Esophagus mucosa (tissue), 1 donor: ENCODE measurements at places on chromosomes 11 and 22.

DNA sequence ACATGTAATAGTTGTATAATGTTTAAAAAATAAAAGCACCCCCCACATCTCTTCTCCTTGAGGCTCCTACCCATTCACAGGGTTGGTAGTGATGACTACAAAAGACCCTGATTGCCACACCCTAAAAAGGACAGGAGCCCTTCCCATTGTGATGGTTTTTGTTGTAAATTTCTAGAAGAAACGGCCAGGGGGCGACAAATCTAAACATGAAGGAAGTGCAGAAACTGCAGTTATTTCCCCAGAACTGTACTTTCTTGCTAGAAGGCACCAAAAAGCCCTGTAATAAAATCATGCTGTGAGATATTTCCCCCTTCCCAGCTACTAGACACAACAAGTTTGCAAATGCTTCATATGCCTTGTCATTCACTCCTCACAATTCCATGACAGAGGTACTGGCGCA, 10.8 kb downstream of the PRR5L start:
- ATAC-seq = no peak

GRCh38 chr11:36436589-36436988, 73.5 kb downstream of the TRAF6 start:
- no peak for ATAC-seq

DNA sequence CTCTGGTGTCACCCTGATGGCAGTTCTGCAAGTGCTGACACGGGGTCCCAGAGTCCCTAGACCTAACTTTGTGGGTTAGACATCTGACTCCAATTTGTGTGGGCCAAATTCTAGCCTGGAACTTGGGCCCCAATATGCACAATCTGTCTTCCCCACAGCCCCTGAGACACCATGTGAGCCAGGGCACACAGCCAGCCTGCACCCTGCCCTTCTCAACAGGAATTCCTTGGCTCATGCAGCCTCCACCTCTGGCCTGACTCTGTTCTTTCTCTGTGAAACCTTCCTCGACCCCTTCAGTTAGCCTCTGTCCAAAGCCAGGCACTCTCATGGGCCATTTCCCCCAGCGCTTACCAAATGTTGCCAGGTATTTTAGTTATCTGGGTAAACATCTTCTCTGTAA, 59.1 kb upstream of the POU2AF1 start:
- ATAC-seq = no peak

- ATAC-seq = no peak
These were observed 110.1 kb upstream of the LUZP2 start for GRCh38 chr11:24386546-24387397.

DNA sequence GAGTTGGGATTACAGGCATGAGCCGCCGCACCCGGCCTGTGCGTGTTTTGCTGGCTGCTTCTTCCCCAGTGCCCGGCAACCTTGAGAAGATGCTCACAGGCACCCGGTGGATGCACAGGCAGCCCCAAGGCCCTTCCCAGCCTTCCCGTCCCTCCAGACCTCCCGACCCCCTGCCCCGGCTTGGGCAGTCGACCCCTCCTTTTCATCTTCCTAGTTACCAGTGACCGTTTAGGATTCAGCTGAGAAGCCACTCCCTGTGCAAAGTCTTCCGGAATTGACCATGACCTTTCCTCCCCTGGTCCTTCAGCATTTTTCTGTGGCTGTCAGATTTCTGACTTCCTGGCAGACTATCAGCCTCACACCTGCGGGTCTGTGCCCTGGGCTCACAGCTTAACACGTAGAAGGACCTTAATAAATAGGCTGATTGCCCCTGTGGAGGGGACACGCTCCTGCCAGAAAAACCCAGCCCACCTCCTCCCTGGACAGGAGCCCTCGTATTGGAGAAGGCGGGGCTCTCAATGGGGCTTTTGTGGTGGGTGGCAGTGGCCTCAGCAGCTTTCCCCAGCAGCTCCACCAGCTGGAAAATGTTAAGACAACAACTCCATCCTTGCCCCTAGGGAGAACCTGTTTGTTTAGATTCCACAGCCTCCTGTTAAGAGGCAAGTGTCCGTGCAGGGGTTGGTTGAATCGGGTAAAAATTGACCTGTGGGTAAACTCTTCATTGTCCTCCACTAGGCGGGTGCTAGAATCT, 10.4 kb upstream of the ANO1 start:
- peak; percentile 42 for ATAC-seq

DNA sequence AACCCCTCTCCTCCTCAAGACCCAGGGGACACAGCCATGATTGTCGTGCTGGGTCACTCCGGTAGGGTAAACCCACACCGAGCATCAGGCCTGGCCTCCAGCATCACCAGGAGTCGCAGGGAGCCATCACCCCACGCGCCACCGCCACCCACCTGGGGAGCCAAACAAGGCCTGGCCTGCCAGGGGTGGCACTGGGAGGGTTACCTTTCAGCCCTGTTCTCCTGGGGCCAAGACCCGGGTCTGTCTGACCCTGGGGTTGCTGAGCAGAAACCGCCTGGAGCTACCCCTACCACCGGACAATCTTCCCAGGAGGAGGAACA, 39.3 kb upstream of the NNMT start:
- ATAC-seq = no peak

- ATAC-seq = no peak
These were observed 257.1 kb upstream of the TENM4 start for GRCh38 chr11:79697905-79698304.

DNA sequence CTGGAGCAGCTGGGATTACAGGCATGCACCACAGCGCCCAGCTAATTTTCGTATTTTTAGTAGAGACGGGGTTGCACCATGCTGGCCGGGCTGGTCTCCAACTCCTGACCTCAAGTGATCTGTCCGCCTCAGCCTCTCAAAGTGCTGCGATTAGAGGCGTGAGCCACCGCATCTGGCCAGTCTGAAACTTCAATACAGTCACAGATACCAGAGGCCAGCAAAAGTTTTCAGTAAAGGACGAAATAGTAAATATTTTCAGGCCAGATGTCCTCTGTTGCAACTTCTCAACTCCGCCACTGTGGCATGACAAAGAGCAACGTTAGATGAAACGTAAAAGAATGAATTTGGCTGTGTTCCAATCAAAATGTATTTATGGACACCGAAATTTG, 403.6 kb downstream of the MN1 start:
- no peak for ATAC-seq

DNA sequence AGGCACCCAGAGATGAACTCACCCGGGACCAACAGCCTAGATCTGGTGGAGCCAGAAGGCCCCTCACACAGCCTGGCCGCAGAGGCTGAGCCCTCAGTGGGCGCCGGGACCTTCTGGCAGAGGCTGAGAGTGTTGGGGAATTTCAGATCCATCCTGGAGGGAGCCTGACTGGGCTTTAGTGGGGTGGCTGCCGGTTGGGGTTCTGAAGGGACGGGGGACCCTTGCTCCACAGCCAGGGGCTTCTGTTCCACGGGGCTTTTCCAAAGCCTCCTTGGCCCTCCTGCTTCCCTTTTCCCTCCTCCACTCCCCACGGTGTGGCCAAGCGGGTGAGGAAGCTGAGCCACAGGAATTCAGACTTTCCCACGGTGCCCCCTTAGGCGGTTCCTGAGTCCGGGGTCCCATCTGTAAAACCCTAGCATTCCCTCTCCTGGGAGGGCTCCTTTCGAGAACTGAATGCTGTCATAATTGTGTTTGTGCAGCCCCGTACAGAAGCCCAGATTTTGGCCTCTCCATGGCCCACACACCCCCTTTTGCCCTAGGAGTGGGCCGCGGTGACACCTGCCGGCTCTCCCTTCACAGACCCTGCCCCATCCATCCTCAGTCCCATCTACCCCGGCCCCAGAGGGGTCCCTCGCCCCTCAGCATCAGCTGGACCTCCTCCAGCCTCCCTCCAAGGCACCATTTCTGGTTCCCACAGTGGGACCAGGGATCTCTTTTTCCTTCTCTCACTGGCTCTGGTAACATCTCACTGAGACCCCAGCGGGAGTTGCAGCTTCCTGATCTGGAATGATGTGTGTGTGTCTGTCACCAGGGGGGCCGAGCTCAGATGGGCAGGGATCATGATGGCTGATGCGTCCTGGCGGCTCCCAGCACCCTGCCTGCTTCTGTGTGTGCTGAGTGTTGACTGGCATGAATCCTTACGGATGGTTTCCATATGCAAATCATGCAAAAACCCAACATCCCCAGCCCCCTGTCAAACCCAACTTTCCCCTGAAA, 1048.4 kb downstream of the TBC1D22A start:
- ATAC-seq = no peak

- ATAC-seq = no peak
These were observed 15.5 kb downstream of the SLC37A2 start for GRCh38 chr11:125078516-125079140.

GRCh38 chr11:31995032-31995431, 95.8 kb upstream of the RCN1 start:
- no peak for ATAC-seq

GRCh38 chr11:73859671-73860070, 17.0 kb downstream of the COA4 start:
- ATAC-seq = no peak

DNA sequence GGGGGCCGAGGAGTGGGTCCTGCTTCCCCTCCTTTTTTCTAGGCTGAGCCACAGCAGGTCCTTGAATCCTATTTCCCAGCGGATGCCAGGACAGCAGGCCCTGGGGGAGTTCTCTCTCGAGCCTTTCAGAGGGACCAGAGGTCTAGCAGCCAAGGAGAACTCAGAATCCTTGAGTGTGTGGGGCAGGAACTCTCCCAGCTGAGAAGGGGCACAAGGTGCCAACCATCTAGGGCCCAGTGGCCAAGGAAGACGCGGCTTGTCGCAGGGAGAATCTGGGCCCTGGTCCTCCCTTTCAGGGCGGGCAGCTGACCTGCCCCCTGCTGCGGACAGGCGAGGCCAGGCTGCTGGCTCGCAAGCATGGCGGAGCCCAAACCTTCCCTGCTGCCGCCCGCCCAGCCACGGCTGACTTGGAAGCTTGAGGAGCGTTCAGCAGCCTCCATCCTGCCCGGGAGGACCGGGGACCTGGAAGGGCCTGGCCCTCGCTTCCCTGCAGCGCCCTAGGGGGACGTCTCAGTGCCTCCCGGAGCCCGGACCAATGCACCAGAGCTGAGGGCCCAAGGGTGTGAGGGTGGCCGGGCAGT, 972 bp upstream of the TSSC4 start:
- ATAC-seq = no peak

DNA sequence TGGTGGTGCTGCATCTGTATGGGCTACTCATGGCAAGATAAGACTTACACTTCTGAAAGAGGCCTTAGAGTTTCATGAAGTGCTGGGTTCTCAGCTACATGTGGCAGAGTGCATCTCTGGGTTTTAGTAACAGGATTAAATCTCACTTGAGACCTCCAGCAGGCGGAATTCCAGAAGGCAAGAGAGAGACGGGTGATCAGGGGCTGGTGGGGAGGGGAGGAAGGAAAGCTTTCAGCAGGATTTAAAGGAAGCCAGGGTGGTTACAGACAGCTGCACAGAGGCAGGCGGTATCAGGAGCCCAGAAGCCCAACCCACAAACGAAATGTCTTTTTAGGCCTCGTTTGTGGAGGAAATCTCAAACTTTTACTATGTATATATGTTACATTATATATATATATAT, 56.2 kb upstream of the CD82 start:
- ATAC-seq = no peak

DNA sequence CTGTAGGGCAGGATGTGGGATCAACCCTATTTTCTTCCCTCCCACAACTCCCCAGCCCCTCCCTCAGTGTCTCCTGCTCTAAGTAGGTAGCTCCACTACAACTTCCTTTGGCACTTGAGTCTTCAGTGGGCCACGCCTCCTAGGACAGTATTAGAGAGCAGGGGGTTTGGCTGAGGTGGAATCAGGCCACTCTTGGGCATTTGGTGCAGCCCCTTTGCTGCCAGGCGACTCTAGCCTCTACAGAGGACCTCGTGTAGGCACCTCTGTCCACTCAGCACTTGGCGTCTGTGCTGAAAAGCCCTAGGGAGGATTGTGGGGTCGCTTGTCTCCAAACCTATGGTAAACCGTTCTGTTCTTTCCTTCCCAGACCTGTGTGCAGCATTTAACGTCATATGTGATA, 2.7 kb downstream of the FADD start:
- no peak for ATAC-seq

DNA sequence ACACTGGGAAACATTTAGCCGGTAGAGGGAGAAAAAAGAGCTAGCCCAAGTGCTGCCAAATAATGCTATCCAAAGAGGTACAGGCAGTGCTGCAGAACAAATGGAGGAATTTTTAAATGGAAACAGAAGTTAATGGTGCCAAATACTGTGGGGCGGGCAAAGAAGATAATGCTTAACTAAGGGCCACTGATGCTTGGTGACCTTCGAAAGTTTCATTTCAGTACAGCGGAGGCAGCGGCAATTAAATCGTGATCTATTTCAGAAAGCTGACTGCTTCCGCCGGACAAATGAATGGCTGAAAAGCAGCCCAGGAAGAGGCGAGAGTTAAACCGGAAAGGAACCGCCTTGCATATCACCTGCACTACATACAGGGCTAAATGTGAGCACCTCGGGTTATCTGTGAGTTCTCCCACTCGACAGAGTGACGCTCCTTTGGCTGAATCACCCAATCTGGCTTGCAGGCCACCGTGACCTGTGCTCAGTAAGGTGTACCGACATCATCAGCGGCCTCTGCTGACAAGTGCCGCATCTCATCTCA, 42.1 kb downstream of the CADM1 start:
- ATAC-seq = no peak

- ATAC-seq = no peak
These were observed 79.7 kb upstream of the CARD18 start for GRCh38 chr11:105219269-105219668.

- no peak for ATAC-seq
These were observed 7.9 kb downstream of the MUC5B start for GRCh38 chr11:1230456-1231395.

DNA sequence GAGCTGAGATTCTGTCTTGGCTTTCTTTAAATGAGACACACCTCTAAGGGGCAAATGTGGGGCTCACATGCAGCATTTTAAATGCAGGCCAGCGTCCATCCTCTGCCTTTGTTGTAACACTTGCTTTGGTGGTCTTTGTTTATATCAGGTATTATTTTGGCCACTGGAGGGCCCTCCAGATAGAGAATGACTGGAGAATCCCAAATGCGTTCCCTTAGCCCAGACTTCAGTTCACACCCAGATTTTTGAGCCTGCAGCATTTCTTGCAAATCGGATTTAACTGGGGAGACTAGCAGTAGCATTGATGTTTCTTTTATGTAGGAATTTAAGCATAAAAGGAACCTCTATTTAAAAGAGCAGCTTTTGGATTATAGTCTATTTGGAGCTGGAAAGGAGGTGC, 200.2 kb upstream of the SORL1-AS1 start:
- ATAC-seq = no peak

DNA sequence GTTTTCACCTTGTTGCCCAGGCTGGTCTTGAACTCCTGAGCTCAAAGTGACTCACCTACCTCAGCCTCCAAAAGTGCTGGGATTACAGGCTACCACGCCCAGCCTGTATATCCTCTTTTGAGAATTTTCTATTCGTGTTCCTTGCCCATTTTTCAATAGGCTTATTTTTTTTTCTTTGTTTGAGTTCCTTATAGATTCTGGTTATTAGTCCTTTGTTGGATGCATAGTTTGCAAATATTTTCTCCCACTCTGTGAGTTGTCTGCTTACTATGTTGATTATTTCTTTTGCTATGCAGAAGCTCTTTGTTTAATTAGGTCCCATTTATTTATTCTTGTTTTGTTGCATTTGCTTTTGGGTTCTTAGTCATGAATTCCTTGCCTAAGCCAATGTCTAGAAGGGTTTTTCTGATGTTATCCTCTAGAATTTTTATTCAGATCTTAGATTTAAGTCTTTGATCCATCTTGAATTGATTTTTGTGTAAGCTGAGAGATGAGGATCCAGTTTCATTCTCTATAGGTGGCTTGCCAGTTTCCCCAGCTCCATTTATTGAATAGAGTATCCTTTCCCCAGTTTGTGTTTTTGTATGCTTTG, 17.7 kb upstream of the ZBED5 start:
- peak; percentile 62 for ATAC-seq

GRCh38 chr11:2662430-2663299, 37.1 kb downstream of the KCNQ1OT1 start:
- ATAC-seq = no peak

GRCh38 chr11:44309478-44310205, at the start of gene ALX4:
Gene ALX4, minus strand, starts transcription at chr11:44310139. Its CDS starts 77 bp downstream, at chr11:44310062.
- peak; percentile 21 for ATAC-seq
